ENCODE measurements at places on chromosomes 6 and 20.

DNA sequence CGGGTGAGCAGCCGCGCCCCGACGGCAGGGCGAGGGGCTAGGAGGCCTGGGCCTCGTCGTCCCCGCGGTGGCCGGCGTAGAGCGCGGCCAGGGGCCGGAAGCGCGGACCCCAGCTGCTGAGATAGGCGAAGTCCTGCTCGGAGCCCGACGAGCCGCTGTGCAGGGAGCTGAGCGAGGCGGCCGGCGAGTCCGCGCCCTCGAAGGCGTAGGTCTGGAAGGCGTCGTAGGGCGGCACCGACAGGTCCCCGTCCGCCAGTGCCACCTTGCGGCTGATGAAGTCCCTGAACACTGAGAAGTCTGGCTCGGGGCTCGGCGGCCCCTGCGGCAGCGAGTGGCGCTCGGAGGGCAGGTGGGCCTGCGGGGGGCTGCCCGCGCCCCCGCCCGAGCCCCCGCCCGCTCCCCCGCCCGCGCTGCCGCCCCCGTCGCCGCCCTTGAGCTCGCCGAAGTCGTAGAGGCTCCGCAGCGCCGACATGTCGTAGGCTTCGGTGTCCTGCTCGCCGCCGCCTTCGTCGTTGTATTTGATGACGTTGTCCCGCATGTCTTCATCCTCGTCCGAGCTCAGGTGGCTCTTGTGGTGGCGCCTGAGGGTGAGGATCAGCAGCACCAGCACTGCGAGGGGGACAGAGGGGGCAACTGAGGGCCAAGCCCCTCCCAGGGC lies 56.5 kb downstream of the CD40 start:
- DNase-seq: peak; percentile 2

- DNase-seq: no peak
Observed at GRCh38 chr6:31202259-31203166, 32.0 kb upstream of the POU5F1 start.

- peak; percentile 15 for DNase-seq
Observed at GRCh38 chr20:48180618-48181017, 395.3 kb upstream of the SULF2 start.

DNA sequence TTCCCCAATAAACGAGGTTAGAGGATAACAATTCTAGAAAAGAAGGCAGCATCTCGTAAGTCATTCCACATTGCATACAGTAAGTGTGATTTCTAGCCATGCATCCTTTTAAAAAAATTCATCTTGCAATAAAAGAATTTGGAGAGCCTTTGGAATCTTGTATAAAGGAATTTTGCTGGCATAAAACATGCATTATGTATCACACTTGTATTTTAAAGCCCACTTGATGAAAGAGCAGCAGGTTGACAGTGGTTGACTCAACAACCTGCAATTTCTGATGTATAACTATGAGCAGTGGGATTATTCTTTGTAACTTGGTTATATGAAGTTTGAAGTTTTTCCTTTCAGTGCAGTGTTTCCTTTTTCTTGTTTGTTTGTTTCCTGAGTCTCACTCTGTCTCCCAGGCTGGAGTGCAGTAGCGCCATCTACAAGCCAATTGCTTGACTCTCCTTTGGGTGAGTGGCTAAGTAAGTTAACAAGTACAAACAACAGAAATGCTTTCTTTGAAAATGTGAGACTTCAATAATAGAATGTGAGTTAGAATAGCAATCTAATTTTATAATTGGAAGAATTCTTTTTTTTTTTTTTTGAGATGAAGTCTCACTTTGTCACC lies 39.9 kb downstream of the JARID2 start:
- no peak for DNase-seq

- no peak for DNase-seq
Observed at GRCh38 chr6:134061440-134061839, 9.0 kb upstream of the SLC2A12 start.

DNA sequence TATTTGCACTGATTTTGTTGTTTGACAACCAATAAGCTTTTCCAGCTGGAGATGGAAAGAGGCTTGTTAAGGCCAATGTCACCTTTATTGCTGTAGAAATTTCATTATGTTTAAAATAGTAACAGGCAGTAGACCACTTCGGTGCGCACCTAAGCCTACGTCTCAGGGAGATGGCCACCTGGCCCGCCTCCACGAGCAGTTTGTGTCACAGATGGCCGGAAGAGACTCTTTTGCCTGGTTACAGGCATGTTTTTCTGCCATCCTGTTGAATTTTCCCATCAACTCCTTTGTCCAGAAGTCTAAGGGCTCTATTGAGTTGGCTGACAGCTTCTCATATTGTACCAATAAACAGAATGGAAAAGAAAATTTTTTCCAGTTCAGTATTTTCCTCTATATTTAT lies 51.0 kb downstream of the SLC9A8 start:
- DNase-seq: no peak

- DNase-seq: peak; percentile 32
Observed at GRCh38 chr6:148177589-148178233, 164.9 kb upstream of the SASH1 start.

GRCh38 chr6:152531659-152532058 lies 105.5 kb downstream of the SYNE1 start:
- no peak for DNase-seq

- no peak for DNase-seq
Observed at GRCh38 chr6:17475606-17476244, 82.3 kb downstream of the CAP2 start.

DNA sequence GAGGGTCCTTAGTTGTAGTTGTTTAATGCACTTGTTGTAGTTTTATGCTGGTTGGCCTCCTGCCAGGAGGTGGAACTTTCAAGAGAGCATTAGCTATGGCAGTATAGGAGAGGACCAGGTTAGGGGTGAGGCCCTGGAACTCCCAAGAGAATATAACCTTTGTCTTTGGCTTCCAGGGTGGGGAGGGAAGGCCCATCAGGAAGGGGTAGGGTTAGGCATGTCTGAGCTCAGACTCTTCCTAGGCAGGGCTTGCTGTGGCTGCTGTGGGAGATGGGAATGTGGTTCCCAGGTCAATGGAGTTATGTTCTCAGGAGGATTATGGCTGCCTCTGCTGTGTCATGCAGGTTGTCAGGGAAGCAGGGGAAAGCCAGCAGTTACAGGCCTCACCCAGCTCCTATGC lies 20.0 kb upstream of the GABRR1 start:
- DNase-seq: no peak

- no peak for DNase-seq
Observed at GRCh38 chr6:129776542-129777330, 66.8 kb upstream of the ARHGAP18 start.

GRCh38 chr6:166343150-166343487 lies 774 bp upstream of the SFT2D1 start:
- DNase-seq: no peak

GRCh38 chr20:31604567-31605030 lies 490 bp upstream of the ID1 start:
- no peak for DNase-seq

DNA sequence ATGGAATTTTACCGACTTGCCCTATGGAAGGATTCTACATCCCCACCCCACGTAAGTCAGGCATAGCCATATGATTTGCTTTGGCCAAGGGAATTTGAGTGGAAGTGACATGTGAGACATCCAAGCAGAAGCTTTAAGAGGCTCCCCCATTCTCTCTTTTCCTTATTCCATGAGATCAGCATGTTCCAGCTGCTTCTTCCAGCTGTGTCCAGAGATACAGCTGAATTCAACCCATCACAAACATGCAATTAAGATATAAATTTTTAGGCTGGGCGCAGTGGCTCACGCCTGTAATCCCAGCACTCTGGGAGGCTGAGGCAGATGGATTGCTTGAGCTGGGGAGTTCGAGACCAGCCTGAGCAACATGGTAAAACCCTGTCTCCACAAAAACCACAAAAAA lies 16.0 kb upstream of the YWHAB start:
- DNase-seq: no peak

DNA sequence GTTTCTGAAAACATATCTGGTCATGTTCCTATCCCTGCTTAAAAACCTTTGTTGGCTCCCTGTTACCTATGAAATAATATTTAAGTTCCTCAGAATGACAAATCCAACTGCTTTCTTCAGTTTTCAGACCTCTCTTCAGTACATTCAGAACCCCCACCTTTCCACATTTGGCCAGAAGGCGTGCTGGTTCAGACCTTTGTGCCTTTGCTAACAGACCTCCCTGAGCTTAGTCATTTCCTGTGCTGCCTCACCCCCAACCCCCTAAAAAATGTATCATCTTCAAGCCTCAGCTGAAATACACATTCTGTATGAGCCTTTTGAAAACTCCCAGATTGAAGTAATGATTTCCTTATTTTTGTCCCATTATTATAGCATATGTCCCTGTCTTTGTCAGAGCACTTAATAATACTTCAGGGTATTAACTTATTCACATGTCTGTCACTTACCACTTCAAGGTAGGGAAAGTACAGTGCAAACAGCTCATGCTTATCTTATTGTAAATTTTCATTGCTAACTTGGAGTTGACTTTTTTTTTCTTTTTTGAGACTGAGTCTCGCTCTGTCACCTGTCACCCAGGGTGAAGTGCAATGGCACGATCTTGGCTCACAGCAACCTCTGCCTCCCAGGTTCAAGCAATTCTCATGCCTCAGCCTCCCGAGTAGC lies 19.7 kb downstream of the FAM217A start:
- peak; percentile 93 for DNase-seq

GRCh38 chr20:43444107-43444506 lies 13.6 kb upstream of the SRSF6 start:
- no peak for DNase-seq

Measured in kidney glomerular epithelial cell (primary cell).